Pancreas (tissue), 10 donors: ENCODE measurements at places on chromosomes 13 and 19. TPM values are rescaled to one million over a fixed set of nuclear protein-coding genes. Genes with fewer than 3 reads are reported as not detected.
A peak's percentile ranks its signal among the peaks of the same experiment; 100 is the strongest.

DNA sequence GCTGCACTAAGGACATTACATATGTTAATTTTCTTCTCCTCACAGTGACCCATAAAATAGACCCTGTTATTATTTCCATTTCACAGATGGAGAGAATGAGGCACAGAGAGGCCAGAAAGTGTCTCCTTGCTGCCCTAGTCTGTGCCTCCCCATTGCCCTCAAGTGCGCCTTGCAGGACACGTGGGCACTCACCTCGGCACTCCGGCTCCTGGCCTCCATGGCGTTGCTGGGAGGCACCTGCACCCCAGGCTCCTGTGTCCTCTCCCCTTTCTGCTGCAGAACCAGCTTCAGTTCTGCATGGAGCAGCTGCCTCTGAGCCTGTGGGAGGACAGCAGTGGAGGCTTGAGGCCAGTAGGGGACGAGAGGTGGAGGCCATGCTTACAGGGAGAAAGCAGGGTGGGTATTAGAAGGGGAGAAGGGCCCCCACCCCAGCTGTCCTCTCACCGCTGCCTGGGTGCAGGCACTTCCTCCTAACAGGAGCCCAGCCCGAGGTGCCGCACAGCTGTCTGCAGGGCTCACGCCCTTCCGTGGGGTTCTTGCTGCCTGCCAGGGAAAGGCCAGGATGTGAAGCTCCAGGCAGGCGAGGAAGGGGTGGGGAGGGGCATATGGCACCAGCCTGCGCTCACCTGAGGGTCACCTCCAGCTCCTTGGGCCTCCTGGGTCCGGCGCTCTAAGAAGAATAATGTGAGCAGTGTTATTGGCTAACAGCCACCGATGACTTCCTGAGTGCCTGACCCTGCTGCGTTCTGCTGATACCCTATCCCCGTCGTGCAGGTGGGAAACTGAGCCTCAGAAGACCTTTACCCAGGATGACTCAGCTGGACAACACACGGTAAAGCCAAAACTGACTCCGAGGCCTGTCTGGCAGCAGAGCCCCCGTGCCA is 5.2 kb downstream of the PRX start:
- no peaks in the 10 kb centered on the region for H3K27me3 ChIP-seq
- DNase-seq: no peak
- no peak overlapping the region for H3K27ac ChIP-seq
- no peaks in the 10 kb centered on the region for H3K4me1 ChIP-seq

- DNase-seq: no peak
- no peaks in the 10 kb centered on the region for H3K27me3 ChIP-seq
- no peaks in the 10 kb centered on the region for H3K36me3 ChIP-seq
- H3K27ac ChIP-seq: no peak overlapping the region
Observed at GRCh38 chr13:51663973-51664957, 80.0 kb downstream of the WDFY2 start.

DNA sequence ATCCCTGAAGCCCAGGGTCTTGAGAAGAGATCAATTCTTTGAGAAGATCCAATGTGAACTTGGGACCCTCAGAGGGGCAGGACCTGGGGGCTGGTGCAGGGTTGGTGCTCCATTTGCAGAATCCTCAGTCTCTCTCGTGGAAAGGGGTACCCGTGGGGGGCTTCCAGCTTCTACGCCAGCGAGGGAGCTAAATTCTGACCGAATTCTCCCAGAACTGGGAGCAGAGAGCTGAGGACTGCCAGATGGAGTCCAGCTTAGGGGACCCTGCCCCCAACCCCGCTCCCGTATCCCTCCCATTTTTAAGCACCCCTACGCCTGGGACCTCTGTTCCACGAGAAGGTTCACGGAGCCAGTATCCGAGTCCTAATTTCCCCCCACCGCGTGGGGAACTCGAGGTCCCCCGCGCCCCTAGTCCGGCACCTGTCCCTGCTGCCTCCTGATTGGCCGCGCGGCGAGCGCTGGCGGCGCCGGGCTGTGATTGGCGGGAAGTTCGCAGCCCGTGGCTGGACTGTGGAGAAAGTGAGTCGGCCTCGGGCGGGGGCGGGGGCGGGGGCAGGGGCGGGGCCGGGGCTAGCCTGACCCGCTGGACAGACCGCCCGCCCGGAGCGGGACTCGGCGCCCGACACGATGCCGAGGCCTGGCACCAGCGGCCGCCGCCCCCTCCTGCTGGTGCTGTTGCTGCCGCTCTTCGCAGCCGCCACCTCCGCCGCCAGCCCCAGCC is 4.4 kb upstream of the LTBP4 start:
- H3K36me3 ChIP-seq: no peaks in the 10 kb centered on the region
- H3K4me1 ChIP-seq: no peaks in the 10 kb centered on the region
- H3K27ac ChIP-seq: no peak overlapping the region
- H3K4me3 ChIP-seq: no peak overlapping the region
- DNase-seq: peak; percentile 52

DNA sequence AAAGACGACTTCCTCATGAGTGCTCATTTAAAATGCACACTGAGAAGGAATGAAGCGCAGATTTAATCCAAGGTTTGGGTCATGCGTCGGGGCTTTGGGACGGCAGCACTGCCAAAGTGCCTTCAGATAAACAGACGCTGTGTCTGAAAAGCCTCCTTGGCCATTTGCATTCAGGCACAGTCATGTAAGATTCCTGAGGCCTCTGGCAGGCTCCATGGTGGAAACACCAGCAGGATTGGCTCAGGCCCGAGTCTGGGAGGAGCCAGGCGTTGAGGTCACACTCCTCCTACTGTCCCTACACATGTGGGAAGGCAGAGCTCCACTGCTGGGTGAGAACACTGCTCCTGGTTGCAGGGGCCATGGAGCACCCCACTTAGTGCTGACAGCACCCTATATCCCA is 113.3 kb upstream of the KL start:
- H3K36me3 ChIP-seq: no peaks in the 10 kb centered on the region
- peak; percentile 33 for DNase-seq
- H3K27ac ChIP-seq: no peak overlapping the region

Gene ZNF530
- 0.97 TPM for total RNA-seq

Gene PROZ
- total RNA-seq: not detected
